Stimulated activated CD4-positive, alpha-beta T cell treated with anti-CD3 and anti-CD28 coated beads, Interleukin-2, amount 100 ng/mL, for 24 hours (primary cell): ENCODE measurements at places on chromosomes 13 and 19.
A peak's percentile ranks its signal among the peaks of the same experiment; 100 is the strongest.

GRCh38 chr13:85031771-85032170, 767.4 kb downstream of the SLITRK6 start:
- no peak for DNase-seq

GRCh38 chr13:110216006-110216397, 91.0 kb downstream of the COL4A1 start:
- DNase-seq: no peak

DNA sequence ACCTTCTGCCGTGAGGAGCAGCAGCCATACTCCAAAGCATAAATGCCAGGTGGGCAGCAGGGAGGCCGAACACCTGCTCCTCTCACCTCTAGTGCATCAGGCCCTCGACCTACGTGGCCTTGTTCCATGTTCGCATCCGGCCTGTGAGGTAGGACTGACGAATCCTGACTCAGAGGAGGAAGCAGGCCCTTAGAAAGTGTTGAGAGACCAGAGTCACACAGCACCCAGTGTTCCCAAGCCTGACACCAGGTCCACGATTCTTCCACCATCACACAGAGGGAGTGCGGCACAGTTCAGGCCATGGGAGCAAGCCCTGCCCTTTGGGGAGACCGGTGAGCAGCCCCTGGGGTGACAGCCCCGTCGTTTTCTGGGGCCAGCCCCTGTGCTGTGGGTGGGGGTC, 14.7 kb downstream of the ATP12A start:
- no peak for DNase-seq

DNA sequence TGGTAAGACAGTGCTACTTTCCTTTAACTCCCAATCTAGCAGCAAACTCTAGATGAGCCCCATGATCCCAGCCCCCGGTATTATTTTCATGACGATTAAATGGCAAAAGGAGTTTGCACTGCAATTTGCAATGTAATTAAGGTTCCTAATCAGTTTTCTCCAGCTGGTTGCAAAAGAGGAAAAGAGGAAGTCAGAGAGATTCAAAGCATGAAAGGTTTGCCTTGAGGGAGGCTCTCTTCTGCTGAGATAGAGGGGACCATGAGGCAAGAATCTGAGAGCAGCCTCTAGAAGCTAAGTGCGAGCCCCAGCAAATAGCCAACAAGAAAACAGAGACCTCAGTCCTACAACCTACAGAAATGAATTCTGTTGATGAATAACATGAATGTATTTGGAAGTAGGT, 527.1 kb downstream of the UQCRFS1 start:
- DNase-seq: no peak

DNA sequence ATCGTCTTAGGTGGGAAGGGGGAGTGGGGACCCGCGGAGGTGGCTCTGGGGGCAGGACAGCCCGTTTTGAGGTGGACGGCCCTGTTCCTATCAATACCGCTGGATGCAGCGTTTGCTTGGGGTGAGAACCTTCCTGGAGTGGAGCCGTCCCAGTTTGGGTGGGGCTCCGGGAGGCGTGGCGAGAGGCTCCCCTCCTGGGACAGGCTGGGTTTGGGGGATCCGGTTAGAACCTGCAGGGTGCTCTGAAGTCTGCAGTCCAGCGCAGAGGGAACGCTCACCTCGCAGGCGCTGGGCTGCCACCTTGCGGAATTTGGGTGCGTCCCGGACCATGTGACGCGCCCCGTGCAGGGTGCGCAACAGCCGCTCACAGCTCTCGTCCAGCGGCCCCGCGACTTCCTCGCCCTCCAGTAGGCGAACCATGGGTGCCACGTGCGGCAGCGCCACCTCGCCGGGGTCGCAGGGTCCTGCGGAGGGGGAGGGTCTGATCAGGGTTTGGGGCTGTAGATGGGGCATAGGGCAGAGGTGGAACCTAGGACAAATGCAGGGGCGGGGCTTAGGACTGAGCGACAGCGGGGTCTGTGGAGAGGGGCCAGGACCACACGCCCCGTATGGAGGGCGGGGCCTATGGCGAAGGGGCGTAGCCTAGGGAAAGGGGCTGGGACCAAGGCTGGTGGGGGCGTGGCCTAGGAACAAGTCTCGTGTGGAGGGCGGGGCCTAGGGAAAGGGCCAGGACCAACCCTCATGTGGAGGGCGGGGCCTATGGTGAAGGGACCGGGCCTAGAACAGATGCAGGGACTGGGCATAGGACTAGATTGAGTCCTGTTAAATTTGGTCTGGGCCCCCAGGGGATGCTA, 13.8 kb downstream of the SH2D3A start:
- peak; percentile 91 for DNase-seq

DNA sequence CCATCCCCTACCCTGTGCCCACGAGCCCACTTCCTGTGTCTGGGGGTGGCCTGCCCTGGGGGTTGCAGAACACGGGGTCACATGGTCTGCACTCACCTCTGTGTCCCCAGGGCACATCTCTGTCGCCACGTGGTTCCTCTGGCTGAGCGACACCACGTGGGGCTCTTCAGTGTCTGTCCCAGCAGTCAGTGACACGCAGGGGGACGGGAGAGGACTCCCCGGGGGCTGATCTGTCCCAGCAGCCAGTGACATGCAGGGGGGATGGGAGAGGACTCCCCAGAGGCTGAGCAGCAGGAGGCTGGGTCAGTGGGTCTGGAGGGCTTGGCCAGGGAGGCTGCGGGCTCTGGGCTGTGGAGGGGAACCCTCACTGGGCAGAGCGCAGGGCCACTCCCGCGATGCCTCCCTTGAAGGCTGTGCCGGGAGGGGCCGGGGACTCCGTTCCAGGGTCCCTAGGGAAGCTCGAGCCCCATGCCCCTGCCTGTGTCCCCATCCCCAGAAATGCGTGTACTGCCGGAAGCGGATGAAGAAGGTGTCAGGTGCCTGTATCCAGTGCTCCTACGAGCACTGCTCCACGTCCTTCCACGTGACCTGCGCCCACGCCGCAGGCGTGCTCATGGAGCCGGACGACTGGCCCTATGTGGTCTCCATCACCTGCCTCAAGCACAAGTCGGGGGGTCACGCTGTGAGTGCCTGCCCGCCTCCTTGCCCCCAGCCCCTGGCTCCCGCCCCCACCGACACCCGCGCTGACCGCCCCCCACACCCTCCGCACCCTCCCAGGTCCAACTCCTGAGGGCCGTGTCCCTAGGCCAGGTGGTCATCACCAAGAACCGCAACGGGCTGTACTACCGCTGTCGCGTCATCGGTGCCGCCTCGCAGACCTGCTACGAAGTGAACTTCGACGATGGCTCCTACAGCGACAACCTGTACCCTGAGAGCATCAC, 174.8 kb downstream of the KDM4B start:
- no peak for DNase-seq

- peak; percentile 22 for DNase-seq
Measured at GRCh38 chr19:57171551-57172081, 4.3 kb upstream of the DUXA start.

DNA sequence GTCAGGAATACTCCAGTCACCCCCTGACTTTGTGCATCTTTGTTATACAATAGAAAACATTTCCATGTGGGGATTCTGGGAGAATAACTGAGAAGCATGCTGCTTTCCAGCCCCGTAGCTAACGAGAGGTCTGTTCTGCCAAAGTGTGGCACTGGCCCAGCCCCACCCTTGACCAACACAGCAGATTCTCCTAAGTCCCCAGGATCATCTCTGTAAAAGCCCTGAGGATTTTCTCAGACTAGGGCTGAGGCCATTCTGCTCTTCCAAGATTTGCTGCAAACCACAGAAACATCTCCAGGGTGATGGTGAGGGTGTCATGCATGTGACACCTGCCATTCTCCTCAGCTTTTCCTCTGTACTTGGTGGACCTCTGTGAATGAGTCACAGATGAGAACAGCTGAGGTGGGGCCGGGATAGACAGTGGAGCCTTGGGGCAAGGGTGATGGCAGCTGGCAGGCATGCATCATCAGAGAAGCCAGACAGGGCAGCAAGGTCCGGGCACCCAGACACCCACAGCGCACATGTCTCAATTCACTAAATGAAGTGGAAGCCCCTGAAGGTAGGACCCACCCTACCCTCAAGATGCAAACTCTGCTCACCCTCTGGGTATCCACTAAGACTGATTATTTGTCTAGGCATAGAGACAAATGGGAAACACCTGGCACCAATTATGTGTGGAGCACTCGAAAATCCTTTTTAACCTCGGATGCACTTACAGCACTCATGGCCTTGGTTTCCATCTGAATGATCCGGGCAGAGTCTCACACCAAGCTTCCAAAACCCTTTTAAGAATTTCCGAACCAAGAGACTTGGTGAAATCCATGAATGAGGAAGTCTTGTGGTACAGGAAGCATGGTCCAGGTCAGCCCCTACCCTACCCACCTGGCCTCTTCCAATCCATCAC, 20.1 kb upstream of the DOCK9 start:
- DNase-seq: peak; percentile 22

GRCh38 chr13:23744315-23744714, 144.9 kb downstream of the MIPEP start:
- no peak for DNase-seq

DNA sequence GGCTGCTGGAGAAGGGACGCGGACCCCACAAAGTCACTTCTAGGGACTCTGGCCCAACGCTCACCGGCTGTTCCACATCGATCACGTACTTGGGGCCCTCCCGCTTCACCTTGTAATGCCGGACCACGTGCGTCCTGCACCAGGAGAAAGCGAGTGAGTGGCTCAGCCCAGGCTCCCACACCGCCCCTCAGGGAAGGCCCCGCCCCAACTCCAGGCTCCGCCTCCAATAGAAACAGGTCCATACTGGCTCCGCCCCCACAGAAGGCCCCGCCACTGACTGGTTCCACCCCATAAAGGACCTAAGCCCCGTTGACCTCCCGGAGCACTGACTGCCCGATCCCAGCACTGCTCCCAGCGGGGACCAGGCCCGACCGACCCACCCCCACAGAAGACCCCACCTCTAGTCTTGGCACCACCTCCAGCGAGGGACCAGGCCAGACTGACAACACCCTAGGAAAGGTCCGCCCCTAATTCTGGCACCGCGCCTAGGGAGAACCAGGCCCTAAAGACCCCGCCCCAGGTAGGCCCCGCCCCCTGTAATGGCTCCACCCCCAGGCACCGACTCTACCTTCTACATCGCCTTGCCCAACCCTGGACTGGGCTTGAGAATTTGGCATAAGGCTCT, 11.3 kb downstream of the STAP2 start:
- DNase-seq: peak; percentile 86

DNA sequence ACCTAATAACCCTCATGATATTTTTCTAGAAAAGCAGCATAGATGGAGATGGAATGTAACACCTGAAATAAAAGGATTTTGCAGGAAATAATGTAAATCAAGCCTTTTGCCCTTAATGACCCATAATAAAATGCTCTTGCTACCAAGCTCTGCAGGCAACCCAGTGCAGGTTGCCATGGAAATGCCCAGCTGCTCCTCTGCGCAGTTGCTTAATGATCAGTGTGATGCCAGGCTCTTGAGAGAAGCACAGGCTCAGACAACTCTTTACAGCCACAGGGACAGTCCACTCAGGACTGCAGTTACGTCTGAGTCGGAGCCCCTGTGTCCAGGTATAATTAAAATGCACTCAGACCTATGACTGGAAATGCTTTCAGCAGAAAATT, 165.5 kb downstream of the LACC1 start:
- no peak for DNase-seq

DNA sequence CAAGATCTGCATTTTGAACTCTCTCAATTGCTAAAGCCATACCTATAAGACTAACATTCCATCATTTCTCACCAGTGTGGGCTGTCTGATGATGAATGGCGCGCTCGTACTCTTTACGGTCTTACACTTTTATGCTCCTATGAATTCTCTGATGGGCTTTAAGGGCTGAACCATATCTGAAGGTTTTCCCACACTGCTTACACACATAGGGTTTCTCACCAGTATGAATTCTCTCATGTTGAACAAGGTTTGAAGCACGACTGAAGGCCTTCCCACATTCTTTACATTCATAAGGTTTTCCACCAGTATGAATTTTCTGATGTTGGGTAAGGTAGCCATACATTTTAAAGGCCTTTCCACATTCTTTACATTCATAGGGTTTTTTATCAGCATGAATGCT, 18.8 kb upstream of the ZNF607 start:
- no peak for DNase-seq

DNA sequence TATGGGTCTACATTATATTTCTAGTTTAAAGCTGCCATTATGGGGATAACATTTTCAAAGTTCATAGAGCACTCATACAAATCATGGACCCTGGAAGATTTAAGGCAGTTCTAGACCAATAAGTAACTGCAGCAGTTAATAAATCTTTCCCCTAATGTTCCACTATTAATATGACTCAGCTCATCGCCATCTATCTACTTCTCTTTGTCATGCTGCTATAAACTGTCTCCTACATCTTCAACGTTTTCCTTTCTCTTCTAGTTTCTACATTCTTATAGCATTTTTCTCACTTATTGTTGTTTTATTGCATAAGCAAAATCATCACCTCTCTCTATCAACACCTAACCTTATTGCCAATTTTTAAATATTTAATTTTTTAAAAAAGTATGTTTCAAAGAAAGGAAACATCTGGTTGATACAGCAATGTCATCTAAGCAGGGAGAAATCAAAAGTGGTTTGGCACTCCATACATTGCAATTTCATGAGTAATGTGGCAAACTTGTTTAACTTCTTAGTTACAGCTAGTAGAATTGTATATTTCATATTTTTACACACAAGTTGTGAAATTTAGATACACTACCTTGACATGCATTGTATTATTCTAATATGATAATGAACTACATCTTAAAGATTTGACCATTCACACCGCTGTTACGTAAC, 1500.4 kb upstream of the MIR17HG start:
- no peak for DNase-seq

GRCh38 chr13:38202740-38203139, 146.9 kb upstream of the UFM1 start:
- no peak for DNase-seq

- DNase-seq: peak; percentile 31
Measured at GRCh38 chr19:3479177-3479833, 1.0 kb downstream of the SMIM24 start.

- no peak for DNase-seq
Measured at GRCh38 chr13:45732916-45733315, 30.8 kb downstream of the CBY2 start.

- DNase-seq: no peak
Measured at GRCh38 chr13:85985797-85986196, 186.6 kb upstream of the SLITRK6 start.

DNA sequence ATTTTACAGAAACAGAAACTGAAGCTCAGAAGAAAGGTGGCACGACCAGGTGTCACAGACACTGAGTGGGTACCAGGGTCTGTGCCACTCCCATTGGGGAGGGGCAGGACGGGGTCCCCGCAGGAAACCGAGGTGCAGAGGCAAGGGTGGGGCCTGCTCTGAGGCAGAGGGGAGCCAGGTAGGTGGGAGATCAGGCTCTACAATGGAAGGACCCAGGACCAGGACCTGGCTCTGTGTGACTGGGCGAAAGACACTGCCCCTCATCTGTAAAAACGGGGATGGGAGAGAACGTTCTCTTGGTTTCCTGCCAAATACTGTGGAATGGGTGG, 2.8 kb downstream of the PTGIR start:
- no peak for DNase-seq
